ENCODE measurements at places on chromosomes 11 and 22. TPM values are rescaled to one million over a fixed set of nuclear protein-coding genes. Genes with fewer than 3 reads are reported as not detected.

GRCh38 chr11:116422956-116423600 lies 349.7 kb downstream of the BUD13 start:
- no peak for DNase-seq

GRCh38 chr22:21632237-21632895 lies at the start of gene CCDC116:
Gene CCDC116, plus strand, starts transcription at chr22:21632760. Its CDS starts 422 bp downstream, at chr22:21633182.
- DNase-seq: no peak

- DNase-seq: peak; percentile 76
These were observed 51.0 kb upstream of the SEPTIN5 start for GRCh38 chr22:19663286-19663815.

The SHISAL1 gene
- 1.1 TPM for total RNA-seq

The TBX1 gene
- total RNA-seq: not detected

The SAA4 gene
- not detected for total RNA-seq

The P2RX6 gene
- total RNA-seq: 0.56 TPM

- no peak for DNase-seq
These were observed 82.6 kb downstream of the FAM76B start for GRCh38 chr11:95706974-95707387.

The OR51Q1 gene
- total RNA-seq: not detected

The MYOD1 gene
- not detected for total RNA-seq

DNA sequence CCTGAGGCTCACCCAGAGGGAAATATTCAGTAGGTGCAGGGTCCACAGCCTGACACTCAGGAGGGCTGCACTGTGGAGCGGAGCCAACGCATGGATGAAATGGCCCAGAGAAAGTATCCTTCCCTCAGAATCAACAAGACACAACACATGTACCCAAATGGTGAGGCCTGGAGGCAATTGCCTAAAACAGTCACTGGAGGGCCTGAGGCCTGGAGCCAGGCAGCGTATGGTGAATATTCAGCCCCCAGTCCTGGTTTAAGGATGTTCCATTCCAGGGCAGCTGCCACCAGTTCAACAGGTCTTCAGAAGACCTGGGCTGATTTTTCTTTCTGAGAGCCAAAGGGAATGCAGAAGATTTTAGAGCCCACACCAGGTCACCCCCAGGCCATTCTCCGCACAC lies 264.8 kb downstream of the INSC start:
- DNase-seq: no peak

- no peak for DNase-seq
These were observed 44.3 kb downstream of the EXT2 start for GRCh38 chr11:44139565-44140330.

The IL10RA gene
- total RNA-seq: not detected

GRCh38 chr11:5703741-5704536 lies 14.3 kb downstream of the TRIM22 start:
- DNase-seq: no peak

- DNase-seq: no peak
These were observed 5.4 kb downstream of the PDE2A start for GRCh38 chr11:72668629-72669347.

The LMNTD2 gene
- 0.28 TPM for total RNA-seq

GRCh38 chr22:19984851-19985811 lies 31.5 kb downstream of the ARVCF start:
- DNase-seq: no peak

- DNase-seq: peak; percentile 89
These were observed 2.2 kb downstream of the SLC25A22 start for GRCh38 chr11:795634-796564.

The SYT12 gene
- total RNA-seq: 0.56 TPM

GRCh38 chr11:128587415-128587814 lies at the start of gene ETS1:
Gene ETS1, minus strand, starts transcription at chr11:128587558. Its CDS starts 14,428 bp downstream, at chr11:128573130.
- DNase-seq: no peak

The LRRC74B gene
- total RNA-seq: not detected

The KCTD17 gene
- total RNA-seq: 29.2 TPM

DNA sequence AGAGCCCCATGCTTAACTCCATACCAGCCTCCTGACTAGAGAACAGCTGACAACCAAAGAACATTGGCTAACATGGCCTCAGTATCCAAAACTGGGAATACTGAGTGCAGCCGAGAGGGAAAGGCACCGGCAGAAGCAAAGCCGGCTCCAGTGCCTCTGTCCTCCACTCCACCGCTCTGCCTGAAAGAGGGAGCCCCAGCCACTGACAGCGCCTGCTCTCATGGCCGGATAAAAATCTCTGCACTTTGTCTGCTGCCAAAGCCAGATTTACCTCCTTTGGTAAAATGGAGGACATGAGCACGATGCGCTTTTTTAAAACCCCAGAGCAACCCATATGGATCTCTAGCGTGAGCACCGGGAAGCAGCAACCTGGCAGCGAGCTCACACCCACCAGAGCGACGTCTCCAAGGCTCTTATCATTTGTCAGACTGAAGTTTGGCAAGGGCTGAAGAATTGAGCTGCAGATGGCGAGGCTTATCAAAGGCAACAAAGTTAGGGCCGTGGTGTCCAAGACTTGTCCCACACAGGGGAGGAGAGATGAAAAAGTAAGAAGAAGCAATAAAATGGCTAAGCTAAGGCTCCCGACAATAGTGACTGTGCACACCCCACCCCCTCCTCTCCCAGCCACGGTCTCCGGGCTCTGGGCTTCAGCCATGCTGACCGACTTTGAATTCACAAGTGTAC lies 71.4 kb downstream of the EFCAB6 start:
- DNase-seq: no peak

GRCh38 chr11:125338886-125339811 lies 156.9 kb downstream of the FEZ1 start:
- DNase-seq: no peak

The SERPING1 gene
- total RNA-seq: 2.0 TPM

GRCh38 chr11:19419021-19419750 lies 178.4 kb upstream of the E2F8 start:
- peak; percentile 89 for DNase-seq

GRCh38 chr11:68367252-68367651 lies 54.9 kb downstream of the LRP5 start:
- DNase-seq: no peak

The PDGFD gene
- 3.0 TPM for total RNA-seq

- DNase-seq: no peak
These were observed 23.5 kb downstream of the PITPNB start for GRCh38 chr22:27895600-27895999.

GRCh38 chr11:119586181-119586580 lies 142.8 kb downstream of the NECTIN1 start:
- no peak for DNase-seq

GRCh38 chr22:29987137-29987536 lies 93.1 kb upstream of the HORMAD2 start:
- no peak for DNase-seq

The RAB38 gene
- total RNA-seq: 6.5 TPM

DNA sequence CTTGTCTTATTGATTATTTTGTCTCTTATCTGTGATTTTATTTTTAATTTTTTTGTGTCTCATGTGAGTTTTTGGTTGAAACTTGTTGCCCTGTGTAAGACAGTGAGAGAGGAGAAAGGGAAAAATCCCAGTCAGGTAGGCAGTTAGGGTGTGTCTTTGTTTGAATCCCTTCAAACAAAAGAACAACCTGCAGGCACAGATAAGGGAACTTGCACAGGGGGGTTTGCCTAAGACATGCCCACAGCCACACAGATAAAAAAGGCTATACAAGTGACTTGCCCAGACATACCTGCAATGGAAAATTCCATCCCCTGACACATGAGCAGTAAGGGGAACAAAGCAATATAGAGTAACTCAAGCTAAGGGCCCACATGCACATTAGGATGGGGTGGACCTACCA lies 127.8 kb upstream of the PLET1 start:
- no peak for DNase-seq

The SSRP1 gene
- 146 TPM for total RNA-seq

The OR2AG2 gene
- 0.28 TPM for total RNA-seq

The SPDYC gene
- total RNA-seq: not detected

DNA sequence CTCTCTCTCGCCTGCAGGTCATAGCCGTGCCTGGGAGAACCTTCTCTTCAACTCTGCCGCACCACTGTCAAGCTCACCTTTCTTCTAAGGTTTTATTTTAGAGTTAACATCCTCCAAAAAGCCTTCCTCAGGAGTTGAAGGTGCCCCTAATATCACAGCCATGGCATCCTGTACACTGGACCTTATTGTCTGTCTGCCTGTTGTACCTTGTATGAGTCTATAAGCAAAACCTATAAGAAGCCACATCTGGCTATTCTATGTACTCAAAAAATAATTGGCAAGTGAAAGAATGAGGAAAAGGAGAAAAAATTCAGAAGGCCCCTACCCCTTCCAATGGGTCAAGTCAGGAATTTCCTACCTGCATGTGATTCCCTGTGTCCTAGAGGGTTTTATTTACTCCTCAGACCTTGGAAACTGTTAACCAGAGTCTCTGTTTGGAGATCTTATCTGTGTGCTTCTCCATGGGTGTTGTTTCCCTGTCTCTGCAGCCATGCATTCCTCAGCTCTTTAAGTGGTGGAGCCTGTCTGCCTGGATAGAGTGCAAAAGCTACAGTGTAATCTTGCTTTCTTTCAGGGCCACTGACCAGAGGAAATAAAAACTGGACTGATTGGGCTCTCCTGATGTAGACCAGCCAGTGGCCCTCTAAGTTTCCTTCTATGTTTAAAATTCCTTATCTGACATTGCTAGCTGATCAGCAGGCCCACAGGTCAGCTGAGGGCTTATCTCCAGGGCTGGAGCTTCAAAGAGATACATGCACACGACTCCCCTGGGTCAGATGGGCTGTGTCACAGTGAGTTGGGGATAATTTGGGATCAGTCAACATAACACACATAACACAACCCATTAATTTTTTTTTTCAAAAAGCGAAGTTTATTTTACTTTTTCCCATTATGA lies 37.6 kb upstream of the TMEM135 start:
- DNase-seq: peak; percentile 10

The RAB36 gene
- 2.5 TPM for total RNA-seq

The KRTAP5-11 gene
- not detected for total RNA-seq

The CD248 gene
- total RNA-seq: 19.5 TPM

Measured in IMR-90 (cell line).